ENCODE measurements at places on chromosomes 11 and 22.

- H3K27me3 ChIP-seq = no peaks in the 10 kb centered on the region
- peaks cover 3% of the 10 kb centered on the region for H3K4me1 ChIP-seq
- no peak overlapping the region for H3K4me3 ChIP-seq
- no peak overlapping the region for H3K27ac ChIP-seq
Measured at GRCh38 chr22:47168900-47169800, 406.7 kb downstream of the TBC1D22A start.

- DNase-seq = no peak
- no peak overlapping the region for H3K27ac ChIP-seq
- no peak overlapping the region for H3K4me3 ChIP-seq
- no peaks in the 10 kb centered on the region for H3K27me3 ChIP-seq
- peaks cover 1% of the 10 kb centered on the region for H3K4me1 ChIP-seq
- H3K36me3 ChIP-seq = peaks cover 87% of the 10 kb centered on the region
Measured at GRCh38 chr11:18088966-18089365, 16.9 kb downstream of the SAAL1 start.

DNA sequence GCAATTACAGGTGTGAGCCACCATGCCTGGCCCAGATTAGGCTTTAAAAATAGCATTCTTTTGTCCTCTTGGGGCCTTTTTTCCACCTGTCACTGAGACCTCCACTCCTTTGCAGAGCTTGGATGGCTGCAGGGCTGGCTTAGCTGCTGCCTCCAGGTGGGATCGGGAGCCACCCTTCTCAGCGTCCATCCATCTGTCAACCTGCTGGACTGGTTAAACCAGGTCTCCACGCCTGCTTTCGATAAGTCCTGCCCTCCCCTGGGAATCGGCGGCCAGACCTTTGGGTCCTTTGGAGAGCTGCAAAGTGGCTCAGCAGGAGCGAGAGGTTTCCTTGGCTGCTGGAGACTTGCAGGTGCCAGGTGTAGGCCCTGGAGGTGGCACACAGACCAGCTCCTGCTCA, 23.4 kb upstream of the GRAMD4 start:
- no peak overlapping the region for H3K27ac ChIP-seq
- no peak overlapping the region for H3K4me3 ChIP-seq
- no peak for DNase-seq
- H3K4me1 ChIP-seq = peaks cover 20% of the 10 kb centered on the region

- H3K36me3 ChIP-seq = peaks cover 50% of the 10 kb centered on the region
- H3K4me3 ChIP-seq = no peak overlapping the region
- peaks cover 6% of the 10 kb centered on the region for H3K4me1 ChIP-seq
- no peak overlapping the region for H3K27ac ChIP-seq
- no peaks in the 10 kb centered on the region for H3K27me3 ChIP-seq
- DNase-seq = no peak
Measured at GRCh38 chr11:76069001-76069400, 137.3 kb downstream of the WNT11 start.

DNA sequence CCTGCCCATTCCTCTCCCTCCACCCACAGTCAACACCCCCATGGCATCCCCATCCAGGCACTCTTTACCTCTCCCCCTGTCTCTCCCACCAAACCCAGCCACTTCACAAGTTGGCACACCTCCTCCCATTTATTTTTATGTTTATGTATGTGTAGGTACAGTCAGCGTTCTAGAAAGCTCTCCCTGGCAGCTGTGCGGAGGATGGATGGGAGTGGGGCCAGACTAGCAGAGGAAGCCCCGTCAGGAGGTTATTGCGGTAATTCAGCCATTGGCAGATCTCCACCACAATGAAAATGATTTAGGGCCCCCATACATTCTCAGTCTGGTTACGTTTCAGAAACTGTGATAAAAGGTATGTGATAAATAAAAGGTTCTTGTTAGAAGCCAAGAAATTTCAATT, 51.3 kb downstream of the BTG4 start:
- no peaks in the 10 kb centered on the region for H3K36me3 ChIP-seq
- no peak for DNase-seq
- no peak overlapping the region for H3K4me3 ChIP-seq
- H3K27me3 ChIP-seq = peaks cover 9% of the 10 kb centered on the region

GRCh38 chr11:101862391-101863233, 52.2 kb upstream of the CEP126 start:
- no peak overlapping the region for H3K27ac ChIP-seq
- no peak overlapping the region for H3K4me3 ChIP-seq
- H3K36me3 ChIP-seq = peaks cover 4% of the 10 kb centered on the region
- H3K4me1 ChIP-seq = no peaks in the 10 kb centered on the region

GRCh38 chr11:12285106-12285505, 92.3 kb upstream of the PARVA start:
- H3K27me3 ChIP-seq = no peaks in the 10 kb centered on the region
- no peak overlapping the region for H3K27ac ChIP-seq
- no peak for DNase-seq
- no peaks in the 10 kb centered on the region for H3K36me3 ChIP-seq

- no peak overlapping the region for H3K27ac ChIP-seq
- no peaks in the 10 kb centered on the region for H3K36me3 ChIP-seq
- peaks cover 10% of the 10 kb centered on the region for H3K4me1 ChIP-seq
- no peak for DNase-seq
- H3K4me3 ChIP-seq = no peak overlapping the region
Measured at GRCh38 chr11:120546312-120547205, 35.0 kb downstream of the GRIK4 start.

DNA sequence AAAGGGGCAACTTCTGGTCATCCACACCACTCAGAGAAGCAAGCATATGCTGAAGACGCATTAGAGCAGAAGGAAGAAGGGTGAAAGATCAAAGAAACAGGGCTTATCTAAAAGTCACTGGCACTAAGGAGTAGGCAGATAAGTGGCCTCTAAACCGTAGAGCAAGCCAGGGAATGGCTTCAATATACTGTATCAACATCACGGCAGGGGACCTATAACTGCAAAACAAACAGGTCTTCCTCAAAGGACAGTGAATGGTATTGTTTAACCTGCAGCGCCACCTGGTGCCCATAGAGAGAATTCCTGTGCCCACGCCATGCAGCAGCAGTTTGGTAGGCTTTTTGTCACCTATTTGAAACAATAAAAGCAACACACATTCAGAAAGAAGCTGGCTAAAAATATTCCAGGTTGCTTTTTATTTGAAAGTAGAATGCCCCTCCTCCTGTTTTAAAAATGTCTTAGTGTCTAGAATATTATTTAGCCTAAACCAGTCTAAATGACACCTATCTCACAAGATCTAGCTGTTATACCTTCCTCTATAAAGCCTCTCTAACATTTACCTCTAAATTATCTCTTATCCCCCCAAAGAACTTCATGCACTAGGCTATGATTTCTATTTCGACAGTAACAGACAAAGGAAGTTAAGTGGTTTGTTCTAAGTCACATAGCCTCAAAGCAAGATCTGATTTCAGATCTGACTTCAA, 21.8 kb downstream of the SNX19 start:
- H3K27ac ChIP-seq = no peak overlapping the region
- no peaks in the 10 kb centered on the region for H3K27me3 ChIP-seq
- H3K4me3 ChIP-seq = no peak overlapping the region
- peak; percentile 60 for DNase-seq
- H3K36me3 ChIP-seq = peaks cover 24% of the 10 kb centered on the region

DNA sequence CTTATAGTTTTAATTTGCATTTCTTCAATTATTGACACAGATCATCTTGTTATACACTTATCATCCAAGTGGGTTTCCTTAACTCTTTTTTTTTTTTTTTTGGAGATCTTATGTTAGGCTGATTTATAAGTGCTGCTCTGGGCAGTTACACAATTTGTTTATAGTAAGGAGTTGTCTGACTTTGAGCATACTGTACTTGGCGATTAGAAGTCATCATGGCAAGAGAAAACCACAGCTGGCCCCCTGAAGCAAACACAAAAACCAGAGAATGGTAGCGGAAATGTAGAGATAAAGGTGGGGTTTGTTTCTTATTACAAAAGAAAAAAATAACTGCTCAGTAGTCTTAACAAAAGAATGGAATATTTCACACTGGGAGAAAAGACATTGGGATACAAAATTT, 292.6 kb downstream of the SWAP70 start:
- no peak overlapping the region for H3K27ac ChIP-seq
- no peak overlapping the region for H3K4me3 ChIP-seq
- H3K36me3 ChIP-seq = peaks cover 35% of the 10 kb centered on the region

- H3K4me3 ChIP-seq = peak overlapping the region; percentile 78
- H3K36me3 ChIP-seq = no peaks in the 10 kb centered on the region
- no peak for DNase-seq
- H3K27ac ChIP-seq = peak overlapping the region; percentile 91
- H3K4me1 ChIP-seq = peaks cover 11% of the 10 kb centered on the region
Measured at GRCh38 chr22:21012446-21013407, 2.2 kb upstream of the P2RX6 start.

GRCh38 chr22:32413719-32414118, 1.7 kb upstream of the RTCB start:
- H3K27ac ChIP-seq = no peak overlapping the region
- peaks cover 3% of the 10 kb centered on the region for H3K27me3 ChIP-seq
- H3K4me3 ChIP-seq = no peak overlapping the region

GRCh38 chr11:34614344-34615104, 6.4 kb upstream of the EHF start:
- DNase-seq = no peak
- no peak overlapping the region for H3K4me3 ChIP-seq
- H3K36me3 ChIP-seq = no peaks in the 10 kb centered on the region
- H3K27ac ChIP-seq = no peak overlapping the region

DNA sequence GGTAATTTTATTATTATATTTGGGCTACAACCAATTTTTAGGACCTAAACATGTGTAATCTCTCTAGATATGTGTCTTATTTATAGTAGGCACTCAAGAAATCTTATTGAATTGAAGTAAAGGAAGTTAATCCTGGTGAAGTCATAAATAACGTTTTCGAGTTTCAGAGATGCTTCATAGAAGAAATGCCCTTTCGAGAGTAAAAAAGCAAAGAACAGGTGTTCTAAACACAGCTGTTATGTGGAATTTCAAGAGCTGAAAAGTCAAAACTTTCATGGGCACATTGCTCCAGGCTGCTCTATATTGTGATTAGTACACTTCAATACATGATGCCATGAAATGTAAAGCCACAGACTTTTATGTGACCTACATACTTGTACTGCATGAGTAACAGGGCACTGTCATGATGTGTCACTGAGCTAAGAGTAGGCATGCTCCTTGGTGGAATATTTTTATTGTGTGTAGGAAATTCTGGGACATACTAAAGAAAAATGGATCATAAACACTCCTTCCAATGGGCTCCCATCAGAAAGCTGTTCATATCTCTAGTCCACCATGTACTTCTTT, 7.2 kb upstream of the ELMOD1 start:
- H3K36me3 ChIP-seq = no peaks in the 10 kb centered on the region
- H3K27ac ChIP-seq = no peak overlapping the region
- peaks cover 50% of the 10 kb centered on the region for H3K27me3 ChIP-seq
- H3K4me3 ChIP-seq = no peak overlapping the region

- peaks cover 10% of the 10 kb centered on the region for H3K4me1 ChIP-seq
- H3K36me3 ChIP-seq = no peaks in the 10 kb centered on the region
- no peak for DNase-seq
- H3K27me3 ChIP-seq = peaks cover 9% of the 10 kb centered on the region
Measured at GRCh38 chr22:30044369-30044768, 35.9 kb upstream of the HORMAD2 start.

- H3K27ac ChIP-seq = no peak overlapping the region
- no peaks in the 10 kb centered on the region for H3K27me3 ChIP-seq
- H3K4me1 ChIP-seq = no peaks in the 10 kb centered on the region
- H3K4me3 ChIP-seq = no peak overlapping the region
- H3K36me3 ChIP-seq = no peaks in the 10 kb centered on the region
Measured at GRCh38 chr22:49457146-49457545, 370.5 kb downstream of the BRD1 start.

GRCh38 chr11:19689281-19690000, 23.2 kb upstream of the NAV2 start:
- H3K36me3 ChIP-seq = no peaks in the 10 kb centered on the region
- H3K27ac ChIP-seq = no peak overlapping the region
- no peak overlapping the region for H3K4me3 ChIP-seq
- peaks cover 14% of the 10 kb centered on the region for H3K27me3 ChIP-seq
- no peak for DNase-seq
- no peaks in the 10 kb centered on the region for H3K4me1 ChIP-seq

DNA sequence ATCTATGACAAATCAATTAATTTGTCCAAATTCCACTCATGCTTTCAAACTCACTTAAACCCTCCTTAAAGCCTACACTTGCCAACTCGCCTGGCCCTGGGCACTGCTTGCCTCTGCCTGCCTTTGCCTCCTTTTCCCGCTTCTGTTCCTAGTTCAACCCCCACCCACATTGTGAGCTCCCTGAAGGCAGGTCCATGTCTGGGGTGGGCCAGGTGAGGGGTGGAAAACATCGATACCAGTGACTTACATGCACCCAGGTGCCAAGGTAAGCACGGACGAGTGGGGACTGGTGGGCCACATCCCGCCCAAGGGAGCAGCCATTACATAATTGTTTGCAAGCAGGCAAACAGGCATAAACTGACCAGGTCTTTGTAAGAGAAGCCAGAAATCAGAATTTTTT, 146.2 kb downstream of the ST3GAL4 start:
- H3K27ac ChIP-seq = no peak overlapping the region
- no peaks in the 10 kb centered on the region for H3K4me1 ChIP-seq
- peaks cover 6% of the 10 kb centered on the region for H3K36me3 ChIP-seq
- DNase-seq = no peak
- H3K4me3 ChIP-seq = no peak overlapping the region

DNA sequence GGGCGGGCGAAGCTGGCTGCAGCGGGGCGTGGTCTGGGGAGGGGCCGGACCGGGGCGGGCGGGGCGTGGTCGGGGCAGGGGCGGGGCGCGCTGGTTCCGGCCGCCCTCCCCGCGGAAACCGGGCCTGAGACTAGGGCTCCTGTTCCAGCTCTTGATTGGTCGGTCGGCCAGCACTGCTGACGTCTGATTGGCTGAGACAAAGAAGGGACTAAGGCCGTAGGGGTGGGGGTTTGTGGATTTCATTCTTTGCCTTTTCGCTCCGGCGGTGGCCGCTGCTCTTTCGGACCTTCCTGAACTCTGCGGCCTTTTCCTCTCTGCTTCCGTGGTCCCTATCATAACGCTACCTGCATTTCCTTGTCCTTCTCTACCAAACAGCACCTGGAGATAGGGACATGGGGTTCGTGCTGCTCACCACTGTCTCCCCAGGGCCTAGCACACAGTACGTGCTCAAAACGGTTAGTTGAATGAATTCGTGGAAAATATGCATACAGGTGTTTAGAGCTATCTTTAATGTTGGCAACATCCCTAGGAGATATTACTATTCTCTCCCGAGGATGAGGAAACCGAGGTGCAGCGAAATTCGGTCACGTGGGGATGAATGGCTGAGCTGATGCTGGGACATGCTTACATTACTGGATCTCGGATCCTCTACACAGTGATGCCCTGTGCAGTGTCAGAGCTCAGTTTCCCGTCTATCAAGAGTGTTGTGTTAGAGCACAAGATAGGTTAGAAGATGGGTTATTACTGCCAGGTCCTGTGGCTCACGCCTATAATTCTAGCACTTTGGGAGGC, 62.8 kb downstream of the NFAM1 start:
- H3K4me1 ChIP-seq = peaks cover 30% of the 10 kb centered on the region
- H3K4me3 ChIP-seq = peak overlapping the region; percentile 92
- H3K36me3 ChIP-seq = no peaks in the 10 kb centered on the region

DNA sequence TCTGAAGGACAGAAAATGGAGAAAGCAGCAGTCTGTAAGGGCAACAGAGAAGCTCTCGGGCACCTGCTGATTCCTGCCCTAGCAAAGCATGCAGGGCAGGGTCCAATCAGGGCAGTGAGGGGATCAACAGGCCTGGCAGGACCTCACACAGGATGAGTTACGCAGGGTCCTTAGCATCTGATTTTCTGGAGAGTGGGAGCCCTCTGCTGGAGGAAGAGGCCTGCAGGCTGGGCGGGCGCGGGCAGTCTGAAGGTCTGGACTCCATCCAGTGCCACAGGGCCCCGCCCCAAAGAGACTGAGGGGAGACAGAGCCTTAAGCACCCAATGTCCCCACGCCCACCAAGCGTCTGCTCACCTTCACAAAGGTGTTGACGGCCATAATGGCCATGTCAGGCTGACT, 28.9 kb downstream of the AP1B1 start:
- no peaks in the 10 kb centered on the region for H3K27me3 ChIP-seq
- DNase-seq = no peak
- H3K4me3 ChIP-seq = no peak overlapping the region

All from naive thymus-derived CD8-positive, alpha-beta T cell (primary cell).